ENCODE measurements at places on chromosomes 7 and 10.

DNA sequence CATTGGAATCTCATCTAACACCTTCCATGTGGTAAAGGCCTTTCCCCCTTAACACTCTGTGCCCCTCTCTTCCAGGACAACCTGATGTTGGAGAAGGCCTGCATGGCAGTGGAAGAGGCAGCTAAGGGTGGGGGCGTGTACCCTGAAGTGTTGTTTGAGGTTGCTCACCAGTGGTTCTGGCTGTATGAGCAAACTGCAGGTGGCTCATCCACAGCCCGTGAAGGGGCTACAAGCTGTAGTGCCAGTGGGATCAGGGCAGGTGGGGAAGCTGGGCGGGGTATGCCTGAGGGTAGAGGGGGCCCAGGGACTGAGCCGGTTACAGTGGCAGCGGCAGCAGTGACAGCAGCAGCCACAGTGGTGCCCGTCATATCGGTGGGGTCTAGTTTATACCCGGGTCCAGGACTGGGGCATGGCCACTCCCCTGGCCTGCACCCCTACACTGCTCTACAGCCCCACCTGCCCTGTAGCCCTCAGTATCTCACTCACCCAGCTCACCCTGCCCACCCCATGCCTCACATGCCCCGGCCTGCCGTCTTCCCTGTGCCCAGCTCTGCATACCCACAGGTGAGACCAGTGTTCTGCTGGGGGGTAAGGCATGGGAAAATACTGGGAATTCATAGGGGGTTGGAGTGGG lies 12.4 kb downstream of the NDST2 start:
- no peak for DNase-seq

DNA sequence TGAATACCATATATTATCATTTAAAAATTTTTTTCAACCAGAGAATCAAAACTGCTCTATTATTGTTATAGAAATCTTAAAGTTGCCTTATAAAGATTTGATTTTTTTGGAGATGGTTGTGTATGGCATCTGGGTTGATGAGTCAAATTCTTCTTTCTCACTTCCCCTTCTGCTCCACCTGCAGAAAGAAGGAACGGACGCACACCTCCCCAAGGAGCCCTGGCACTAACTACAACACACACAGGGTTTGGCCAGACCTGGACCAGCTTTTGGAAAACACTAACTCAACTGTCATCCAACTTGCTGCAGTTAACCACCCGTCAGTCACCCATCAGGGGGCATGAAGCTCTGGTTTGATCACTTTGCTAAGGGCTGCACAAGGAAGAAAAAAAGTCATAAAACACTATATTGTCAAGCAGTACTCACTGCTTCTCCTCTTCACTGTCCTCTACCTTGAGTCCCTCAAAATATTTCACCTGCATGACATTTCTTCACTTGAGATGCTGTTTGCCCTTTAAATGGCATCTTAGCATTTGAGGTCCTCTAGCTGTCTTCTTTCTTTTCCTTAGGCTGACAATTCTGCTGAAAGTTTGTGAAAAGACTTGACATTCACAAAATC lies 266.7 kb upstream of the PHF14 start:
- DNase-seq, result no peak

DNA sequence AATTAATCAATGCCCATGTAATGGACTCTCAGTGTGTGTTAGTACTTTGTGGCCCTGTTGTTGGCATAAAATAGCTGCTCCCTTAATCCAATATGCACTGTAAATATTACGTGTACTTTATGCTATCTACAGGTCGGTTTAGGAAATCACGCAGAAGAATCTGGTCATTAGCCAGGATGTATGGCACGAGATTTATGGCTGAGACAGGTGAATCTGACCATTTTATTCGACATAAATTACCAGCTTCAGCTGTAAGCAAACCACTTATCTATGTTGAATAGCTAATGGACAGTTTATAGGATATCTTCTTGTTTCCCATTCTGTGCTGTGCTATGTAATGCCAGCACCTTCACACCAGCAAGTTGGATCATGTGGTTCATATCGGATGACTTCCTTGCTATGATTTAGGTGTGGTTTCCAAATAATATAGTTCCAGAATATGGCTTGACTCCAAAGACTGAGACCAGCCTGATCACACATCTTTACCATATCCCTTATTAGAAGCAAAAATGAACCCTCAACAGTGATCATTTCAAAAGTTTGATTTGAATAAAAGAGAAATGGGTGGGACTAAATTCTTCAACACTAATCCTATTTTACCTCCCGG lies 301.4 kb downstream of the AHR start:
- no peak for DNase-seq

- DNase-seq, result no peak
These were observed 1241.7 kb downstream of the REEP3 start for GRCh38 chr10:64762861-64763260.

DNA sequence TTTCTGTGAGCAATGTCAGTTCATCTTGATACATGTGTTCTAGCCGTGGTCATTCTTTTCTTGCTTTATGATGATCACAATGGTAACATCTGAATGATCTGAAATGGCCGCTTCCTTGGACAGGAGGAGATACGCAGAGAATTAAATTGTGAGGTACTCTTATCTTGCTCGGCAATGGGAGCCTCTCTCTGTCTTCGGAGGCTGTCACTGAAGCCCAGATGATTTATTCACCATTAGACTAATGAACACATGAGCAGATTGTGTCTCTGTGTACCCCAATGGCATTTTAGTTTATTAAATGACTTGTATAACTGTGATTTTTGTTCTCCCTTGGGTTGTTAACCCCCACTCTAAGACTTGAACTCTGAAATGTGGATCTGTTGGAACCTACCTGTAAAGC lies 38.6 kb downstream of the RBM33 start:
- no peak for DNase-seq

- no peak for DNase-seq
These were observed 80.2 kb downstream of the ZEB1 start for GRCh38 chr10:31399171-31399570.

DNA sequence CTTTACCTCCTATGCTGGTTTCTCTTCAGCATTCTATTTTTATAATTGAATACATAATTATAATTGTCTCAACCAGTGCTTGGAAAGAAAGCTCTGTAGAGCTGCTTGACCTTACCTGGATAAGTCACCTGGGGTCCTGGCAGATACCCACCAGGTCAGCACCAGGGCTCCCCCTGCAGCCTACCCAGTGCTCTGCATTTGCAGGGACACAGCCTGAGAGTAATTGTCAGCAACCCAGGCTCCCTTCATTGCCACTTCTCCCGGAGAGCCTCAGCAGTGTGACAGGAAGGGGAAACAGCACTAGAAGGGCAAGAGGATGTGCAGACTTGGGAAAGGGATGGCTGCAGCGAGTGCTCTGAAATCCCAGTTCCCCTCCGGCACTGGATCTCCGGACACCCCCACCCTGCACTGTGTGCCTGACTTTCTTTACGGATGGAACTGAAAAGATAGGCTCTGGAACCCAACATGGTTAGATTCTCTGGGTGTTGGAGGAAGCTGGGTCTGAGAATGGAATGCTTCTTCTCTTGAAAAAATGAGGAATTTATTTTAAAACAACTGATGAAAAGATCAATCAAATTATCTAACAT lies 11.4 kb upstream of the PAX4 start:
- no peak for DNase-seq

DNA sequence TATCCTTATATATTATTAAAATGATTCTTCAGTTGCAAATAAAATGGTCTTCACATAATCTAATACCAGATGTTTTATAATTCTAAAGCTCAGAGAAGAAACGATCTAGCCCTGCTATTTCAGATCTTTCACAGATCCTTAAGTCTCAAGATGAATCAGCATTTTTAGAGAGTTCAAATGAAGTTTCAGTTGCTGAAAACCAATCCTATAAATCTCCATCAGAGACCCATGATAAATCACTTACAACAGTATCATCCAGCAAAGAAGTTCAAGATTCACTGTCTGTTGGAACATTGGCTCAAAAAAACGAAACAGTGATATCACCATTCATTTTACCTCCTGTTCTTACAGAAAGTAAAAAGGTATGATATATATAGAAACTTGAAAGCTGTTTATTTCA lies 137.0 kb downstream of the CCDC7 start:
- DNase-seq, result no peak

DNA sequence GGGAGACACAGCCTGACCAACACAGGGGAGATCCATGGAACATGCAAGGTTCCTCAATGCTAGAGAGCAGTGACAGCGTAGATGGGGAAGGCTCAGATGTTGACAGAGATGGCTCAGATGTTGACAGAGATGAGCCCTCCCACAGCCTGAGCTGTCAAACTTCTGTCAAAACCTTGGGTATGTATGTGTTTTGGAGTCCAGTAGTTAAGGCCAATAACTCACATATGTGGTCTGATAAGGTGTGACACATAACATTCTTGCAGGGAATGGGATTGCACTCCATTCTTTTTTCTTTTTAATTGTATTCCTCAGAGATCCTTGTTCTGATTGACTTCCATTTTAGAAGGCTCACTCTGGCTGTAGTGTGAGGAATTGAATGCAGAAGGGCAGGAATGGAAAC lies 136.3 kb downstream of the C1GALT1 start:
- DNase-seq, result no peak

All from T-helper 9 cell (primary cell).